Mucosa of gallbladder (tissue), 1 donor: ENCODE measurements at places on chromosomes 3 and 15.

DNA sequence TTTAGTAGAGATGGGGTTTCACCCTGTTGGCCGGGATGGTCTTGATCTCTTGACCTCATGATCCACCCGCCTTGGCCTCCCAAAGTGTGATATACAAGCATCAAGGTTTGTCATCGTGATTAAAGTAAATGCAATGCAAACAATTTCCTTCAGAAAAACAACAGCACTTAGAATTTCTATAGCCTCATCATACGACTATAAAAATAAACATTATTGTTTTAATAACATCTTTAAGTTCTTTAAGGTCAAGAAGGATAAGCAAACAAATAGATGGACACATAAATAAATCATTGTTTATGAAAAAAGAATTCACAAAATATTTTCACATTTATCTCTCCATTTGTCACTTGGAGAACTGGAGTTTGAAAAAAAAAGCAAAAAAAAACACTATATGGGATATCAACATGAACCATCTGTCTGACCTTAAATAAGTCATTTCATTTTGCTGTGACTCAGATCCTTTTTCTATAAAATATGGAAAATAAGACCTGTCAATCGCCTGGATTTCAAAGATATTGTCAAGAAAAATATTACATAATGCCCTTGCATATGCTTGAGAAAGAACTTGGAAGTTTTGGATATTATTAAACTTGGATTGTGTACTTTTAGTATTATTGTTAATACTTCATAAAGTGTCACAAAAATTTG, 642.0 kb upstream of the KCNMB2 start:
- no peak for DNase-seq

GRCh38 chr3:27467545-27467944, 16.6 kb downstream of the SLC4A7 start:
- DNase-seq = no peak

- no peak for DNase-seq
Observed at GRCh38 chr3:141360888-141361598, 7.3 kb upstream of the ZBTB38 start.

DNA sequence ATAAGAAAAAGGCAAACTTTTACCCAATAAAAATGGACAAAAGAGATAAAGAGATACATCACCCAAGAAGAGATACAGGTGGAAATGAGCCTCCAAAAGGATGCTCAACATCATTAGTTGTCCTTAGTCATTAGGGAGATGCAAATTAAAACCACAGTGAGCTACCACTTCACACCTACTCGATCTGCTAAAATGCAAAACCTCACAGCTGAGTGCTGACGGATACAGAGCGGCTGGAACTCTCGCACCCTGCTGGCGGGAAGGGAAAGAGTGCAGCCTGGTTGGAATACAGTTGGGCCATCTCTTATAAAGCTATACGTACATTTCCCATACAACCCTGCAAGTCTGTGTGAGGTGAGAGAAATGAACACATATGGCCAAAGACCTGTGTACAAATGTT, 78.5 kb upstream of the PRR20G start:
- no peak for DNase-seq

- DNase-seq = no peak
Observed at GRCh38 chr15:54289590-54290136, 311.4 kb downstream of the UNC13C start.

- no peak for DNase-seq
Observed at GRCh38 chr3:143273975-143274690, 154.6 kb downstream of the CHST2 start.

DNA sequence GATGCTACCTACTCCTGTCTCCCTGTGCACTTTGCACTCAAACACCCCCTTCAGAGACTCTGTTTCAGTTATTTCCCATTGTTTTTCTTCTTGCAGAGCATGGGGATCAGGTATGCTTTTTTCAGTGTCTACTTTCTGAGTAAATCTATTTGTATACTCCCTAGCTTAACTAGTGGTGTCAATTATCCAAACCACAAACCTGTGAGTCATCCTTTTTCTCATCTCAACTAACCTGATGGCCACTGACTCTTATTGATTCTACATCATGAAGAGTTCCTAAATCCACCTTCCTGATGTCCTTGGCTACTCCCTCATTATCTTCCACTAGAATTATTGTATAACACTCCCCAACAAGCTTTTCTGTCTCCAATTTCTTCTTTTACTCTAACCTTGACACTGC, 68.0 kb downstream of the DIPK2A start:
- DNase-seq = no peak

DNA sequence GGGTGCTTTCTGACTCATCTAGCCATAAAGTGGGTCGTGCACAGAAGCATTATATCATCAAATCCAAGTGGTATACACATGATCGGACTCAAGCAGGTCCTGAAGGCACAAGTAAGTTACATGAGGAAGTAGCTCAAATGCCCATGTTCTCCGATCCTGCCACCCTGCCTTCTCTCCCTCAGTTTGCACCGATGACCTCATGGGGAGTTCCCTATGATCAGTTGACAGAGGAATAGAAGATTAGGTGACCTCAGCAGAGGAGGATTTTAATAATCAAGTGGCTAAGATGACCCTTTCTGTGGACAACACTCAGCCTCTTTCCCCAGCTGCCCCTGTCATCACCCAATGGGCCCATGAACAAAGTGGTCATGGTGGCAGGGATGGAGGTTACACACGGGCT, 149.5 kb downstream of the TBC1D5 start:
- no peak for DNase-seq

- DNase-seq = no peak
Observed at GRCh38 chr3:55709411-55710012, 222.4 kb upstream of the WNT5A start.

- no peak for DNase-seq
Observed at GRCh38 chr15:55151631-55152030, 45.1 kb downstream of the RSL24D1 start.

DNA sequence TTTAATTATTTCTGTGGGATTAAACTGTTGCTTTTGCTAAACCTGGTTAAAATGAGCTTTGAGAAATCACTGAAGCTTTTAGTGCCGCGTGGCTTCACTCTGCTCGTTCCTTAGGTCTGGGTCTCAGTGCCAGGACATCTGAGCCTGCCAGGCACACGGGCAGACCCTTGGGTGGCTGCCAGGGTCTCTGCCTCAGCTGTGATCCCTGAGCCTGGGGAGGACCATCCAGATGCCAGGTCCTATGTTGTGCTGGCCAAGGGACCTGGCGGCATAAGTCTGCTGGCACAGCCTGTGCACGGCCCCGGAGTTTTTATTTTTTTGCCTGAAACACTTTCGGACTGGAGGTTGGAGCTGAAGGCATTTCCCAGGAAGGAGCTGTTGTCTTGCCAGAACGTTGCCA, 328.1 kb downstream of the LRTM1 start:
- no peak for DNase-seq

DNA sequence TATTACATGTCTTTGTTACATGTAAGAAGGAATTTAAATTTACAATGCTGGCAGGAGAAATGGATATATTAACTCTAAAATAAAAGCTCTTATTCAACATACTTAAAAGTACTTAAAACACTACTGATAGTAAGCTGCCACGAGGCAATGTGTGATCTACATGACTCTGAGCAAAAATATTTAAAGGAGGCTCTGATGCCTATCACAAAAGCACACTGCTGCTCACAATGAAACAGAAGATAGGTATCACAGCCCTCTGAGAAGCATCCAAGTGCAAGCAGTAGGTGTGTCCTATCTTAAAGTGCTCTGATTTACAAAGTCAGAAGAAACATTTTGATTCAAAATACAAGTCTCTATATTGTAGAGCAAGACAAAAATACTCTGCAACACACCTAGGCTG, 371.2 kb upstream of the WNT5A start:
- no peak for DNase-seq

DNA sequence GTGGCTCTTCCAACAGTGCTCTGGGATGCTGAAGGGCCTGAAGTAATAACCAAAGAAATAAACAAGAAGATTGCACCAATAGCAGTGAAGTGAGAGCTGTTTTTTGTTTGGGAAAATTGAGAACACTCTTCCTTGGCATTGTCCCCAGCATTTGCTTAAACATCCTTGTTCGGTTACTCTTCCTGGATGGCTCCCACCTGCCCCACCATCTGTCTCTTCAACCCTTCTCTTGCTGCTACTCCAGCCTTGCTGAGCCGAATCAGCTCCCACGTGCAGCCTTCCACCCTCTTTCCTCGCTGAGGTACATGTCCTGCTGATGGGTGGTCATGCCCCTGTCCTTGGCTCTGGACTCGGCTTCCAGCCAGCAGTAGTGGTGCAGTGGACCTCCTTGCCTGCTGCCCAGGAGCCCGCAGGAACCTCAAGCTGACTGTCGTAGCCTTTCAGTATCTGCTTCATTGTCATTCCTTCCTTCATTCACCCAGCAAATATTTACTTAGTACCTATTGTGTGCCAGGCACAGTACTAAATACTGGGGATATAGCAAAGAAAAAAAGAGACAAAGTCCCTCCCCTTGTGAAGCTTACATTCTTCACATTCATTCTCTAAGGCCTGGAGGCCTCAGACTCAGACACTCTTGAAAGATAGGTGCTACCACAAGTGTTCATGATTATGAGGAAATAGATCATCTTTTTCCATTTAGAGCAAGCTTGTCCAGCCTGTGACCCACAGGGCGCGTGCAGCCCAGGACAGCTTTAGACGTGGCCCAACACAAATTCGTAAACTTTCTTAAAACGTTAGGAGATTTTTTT, 17.1 kb upstream of the VILL start:
- DNase-seq = no peak

- DNase-seq = no peak
Observed at GRCh38 chr3:96711816-96712215, 102.6 kb upstream of the EPHA6 start.

DNA sequence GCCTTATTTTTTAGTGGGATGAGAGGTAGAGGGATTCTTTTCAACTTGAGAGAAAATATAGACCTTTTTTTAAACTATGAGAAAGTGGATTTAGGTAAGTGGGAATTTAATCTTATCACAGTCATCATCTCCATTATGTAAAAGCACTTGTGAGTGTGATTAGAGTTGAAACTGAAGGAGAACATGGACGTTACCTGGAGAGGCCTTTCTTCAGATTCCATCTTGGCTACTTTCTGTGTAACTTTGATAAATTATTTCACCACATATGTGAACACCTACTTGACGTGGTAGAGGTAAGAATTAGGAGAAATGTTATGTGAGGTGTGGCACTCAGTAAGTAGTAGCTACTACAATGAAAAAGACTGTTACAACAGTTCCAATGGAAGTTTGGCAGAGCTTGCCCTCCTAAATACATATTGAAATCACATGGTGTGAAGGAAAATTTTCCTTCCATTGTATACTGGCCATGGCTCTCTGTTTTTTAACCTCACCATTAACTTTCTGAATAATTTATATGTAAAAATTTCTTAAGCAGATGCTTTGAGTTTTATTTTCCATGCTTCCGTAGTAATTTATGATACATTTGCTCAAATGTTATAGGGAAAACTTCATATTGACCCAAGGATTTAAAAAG, 193.3 kb downstream of the FNDC3B start:
- no peak for DNase-seq

- DNase-seq = no peak
Observed at GRCh38 chr3:13004376-13004775, 68.9 kb downstream of the IQSEC1 start.

DNA sequence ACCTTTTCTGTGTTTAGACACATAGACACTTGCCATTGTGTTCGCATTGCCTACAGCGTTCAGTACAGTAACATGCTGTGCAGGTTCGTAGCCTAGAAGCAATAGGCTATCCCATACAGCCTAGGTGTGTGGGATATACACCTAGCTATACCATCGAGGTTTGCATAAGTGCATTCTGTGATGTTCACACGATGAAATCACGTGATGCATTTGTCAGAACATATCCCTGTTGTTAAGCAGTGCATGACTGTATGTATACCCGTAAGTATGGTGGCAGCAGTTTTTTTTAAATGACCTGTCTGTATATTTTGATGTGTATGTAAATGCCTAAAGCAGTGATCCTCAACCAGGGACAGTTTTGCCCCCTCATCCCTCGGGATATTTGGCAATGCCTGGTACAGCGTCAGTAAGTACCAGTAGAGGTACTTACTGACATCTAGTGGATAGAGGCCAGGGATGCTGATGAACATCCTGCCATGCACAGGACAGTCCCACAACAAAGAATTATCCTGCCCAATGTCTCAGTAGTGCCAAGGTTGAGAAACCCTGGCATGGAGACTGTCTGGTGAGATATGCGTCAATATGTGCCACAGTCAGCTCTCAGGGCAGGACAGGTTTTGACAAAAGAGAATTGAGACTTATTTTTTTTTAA, 129.1 kb downstream of the HCN4 start:
- no peak for DNase-seq

GRCh38 chr3:171320750-171321558, 139.3 kb downstream of the TNIK start:
- DNase-seq = no peak

DNA sequence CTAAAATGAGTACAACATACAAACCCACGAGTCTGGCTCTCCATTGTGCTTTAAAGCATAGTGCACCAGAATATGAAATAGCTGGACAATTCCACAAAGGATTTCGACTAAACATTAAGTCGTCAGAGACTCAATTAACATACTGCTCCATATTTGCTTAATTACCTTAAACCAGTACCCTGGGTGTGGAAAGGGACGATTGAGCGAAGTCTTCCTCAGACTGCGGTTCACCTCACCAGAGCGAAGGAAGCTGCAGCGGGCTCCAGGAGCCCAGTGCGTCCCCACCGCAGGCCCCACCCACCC, 218 bp upstream of the TRPC1 start:
- DNase-seq = no peak
